Activated gamma-delta T cell treated with Interleukin-2 at 50 U/mL for 16 hours (primary cell): ENCODE measurements at places on chromosomes 4 and X.

DNA sequence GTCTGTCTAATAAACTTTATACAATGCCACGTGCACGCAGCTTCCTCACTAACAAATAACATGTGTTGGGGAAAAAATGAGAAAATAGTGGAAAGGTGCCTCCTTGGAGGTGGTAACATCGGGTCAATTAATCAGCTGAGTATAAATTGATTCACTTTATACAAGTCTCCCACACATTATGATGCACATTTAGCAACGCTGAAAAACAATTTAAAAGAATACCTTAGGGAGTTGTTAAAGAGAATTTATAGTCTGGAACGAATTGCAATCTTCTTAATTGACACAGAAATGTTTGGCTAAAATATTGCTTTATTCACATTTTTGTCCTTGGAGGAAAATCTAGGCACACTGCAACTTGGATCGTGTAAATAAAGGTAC lies 84.2 kb downstream of the HPRT1 start:
- DNase-seq, result no peak

DNA sequence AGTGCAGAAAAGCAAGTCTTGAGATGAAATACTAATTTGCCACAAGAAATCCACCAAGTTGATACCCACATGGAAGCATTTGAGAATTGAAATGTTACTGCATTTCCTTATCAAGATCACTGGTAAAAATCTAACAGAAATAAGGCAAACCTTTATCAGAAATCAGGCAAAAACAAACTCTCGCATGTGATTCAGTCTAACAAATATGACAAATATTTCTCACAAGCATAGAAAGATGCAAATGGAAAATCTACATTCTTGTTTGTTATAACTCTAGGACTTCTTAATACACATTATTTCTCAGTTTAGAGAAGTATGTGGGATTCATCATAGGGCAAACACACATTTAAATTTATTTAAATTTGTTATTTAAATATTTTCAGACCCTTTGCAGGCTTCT lies 52.9 kb downstream of the TXK start:
- no peak for DNase-seq

DNA sequence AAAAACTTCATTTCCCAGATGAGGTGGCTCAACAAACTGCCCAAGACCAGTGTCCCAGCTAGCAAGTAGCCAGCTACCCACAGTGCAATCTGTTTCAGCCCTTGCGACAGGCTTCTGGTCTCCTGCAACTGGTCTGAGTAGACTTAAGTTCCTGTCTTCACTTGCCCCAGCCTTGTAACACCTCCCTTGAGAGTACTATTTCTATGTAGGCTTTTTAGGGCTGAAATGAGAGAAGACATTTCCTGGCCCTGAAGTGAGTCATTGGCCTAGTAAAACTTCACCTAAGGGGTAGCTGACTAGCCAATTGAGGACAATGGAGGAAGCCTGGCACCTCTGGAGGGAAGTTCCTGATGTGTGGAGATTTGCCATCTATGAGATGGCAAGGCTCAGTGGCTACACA lies 80.1 kb upstream of the STIM2 start:
- DNase-seq, result no peak

- DNase-seq, result no peak
These were observed 13.2 kb upstream of the SHOX start for GRCh38 chrX:617401-617800.

DNA sequence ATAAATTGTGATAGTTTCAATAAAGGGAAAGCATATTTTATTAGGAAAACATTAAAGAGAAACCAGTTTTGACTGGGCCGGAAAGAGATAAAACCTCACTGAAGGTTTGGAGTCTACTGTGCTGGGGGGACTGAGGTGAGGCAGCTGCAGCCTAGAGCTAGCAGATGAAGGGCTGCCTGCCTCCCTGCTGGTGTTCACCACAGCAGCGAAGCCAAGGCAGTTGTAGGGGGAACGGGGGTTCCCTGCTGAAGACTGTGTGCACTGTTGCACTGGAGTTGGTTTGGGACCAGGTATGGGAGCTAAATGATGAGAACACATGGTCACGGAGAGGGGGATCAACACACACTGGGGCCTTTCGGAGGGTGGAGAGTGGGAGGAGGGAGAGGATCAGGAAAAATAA lies 546.5 kb upstream of the SMIM31 start:
- no peak for DNase-seq

DNA sequence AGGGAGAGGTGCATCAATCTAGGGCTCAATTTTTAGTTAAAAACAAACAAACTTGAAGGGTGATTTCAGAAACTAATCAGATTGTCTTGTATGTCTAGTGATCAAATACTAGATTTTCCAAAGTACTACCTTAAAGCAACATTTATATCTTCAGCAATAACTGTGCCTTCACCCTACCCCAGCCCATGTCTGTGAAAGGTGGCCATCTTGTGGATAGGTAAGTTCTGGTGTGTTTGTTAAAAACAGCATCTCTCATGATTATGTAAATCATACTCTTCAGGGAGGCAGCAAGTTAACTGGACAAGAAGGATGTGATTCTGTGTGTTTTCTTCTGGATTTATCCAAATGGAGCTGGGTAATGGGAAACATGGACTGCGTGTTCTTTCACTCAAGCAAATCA lies 81.4 kb upstream of the ACSL1 start:
- DNase-seq, result no peak

- no peak for DNase-seq
These were observed 18.4 kb upstream of the AFF1 start for GRCh38 chr4:86916392-86916791.

GRCh38 chr4:159051245-159052071 lies 51.4 kb upstream of the RAPGEF2 start:
- no peak for DNase-seq

- no peak for DNase-seq
These were observed 22.0 kb downstream of the TBL1X start for GRCh38 chrX:9486786-9487387.

- DNase-seq, result no peak
These were observed 98.2 kb upstream of the CBR4 start for GRCh38 chr4:169108303-169108702.

GRCh38 chr4:73257651-73258435 lies 755 bp downstream of the ANKRD17 start:
- no peak for DNase-seq

GRCh38 chr4:25818876-25819275 lies 43.9 kb downstream of the SEL1L3 start:
- DNase-seq, result no peak

GRCh38 chr4:23348789-23349498 lies 540.9 kb downstream of the PPARGC1A start:
- no peak for DNase-seq
